GM23248 (cell line): ENCODE measurements at places on chromosomes 3 and 15.

- DNase-seq = no peak
Observed at GRCh38 chr3:127137113-127137512, 55.8 kb upstream of the PRR23E start.

DNA sequence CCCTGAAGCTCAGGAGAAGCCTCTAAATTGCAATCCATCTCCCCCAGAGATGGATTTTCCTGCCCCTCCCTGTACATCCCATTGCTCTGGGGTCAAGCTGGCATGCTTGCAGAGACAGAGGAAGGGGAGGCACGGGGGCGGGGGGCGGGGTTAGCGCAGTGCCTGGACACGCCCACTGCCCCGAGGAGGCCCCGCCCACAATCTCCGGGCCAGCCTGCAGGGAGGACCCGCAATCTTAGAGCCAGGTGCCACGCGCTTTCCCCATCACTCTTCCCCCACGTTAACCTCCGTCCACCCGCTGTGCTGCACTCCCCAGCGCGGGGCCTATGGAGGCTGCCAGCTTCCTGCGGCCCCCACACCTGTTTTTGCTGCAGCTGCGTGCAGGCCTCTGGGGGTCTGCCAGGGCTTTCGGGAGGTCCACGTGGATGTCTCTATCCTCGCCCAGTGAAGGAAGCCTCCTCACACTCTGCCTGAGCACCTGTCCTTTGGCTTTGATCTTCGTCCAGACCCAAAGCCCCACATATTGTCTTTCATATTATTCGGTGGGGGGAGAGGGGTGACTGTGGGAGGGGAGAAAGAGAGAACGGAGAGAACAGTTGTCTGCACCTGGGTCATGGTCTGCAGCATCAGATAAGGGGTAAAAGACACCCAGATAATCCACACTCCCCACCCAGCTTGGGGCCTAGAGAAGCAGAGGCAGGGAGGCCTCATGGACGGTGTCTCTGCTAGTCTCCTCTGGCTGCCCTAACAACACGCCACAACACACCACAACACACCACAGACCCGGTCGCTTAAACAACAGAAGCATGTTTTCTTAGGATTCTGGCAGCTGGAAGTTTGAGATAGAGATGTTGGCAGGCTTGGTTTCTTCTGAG is 118.0 kb upstream of the MEF2A start:
- DNase-seq = no peak

DNA sequence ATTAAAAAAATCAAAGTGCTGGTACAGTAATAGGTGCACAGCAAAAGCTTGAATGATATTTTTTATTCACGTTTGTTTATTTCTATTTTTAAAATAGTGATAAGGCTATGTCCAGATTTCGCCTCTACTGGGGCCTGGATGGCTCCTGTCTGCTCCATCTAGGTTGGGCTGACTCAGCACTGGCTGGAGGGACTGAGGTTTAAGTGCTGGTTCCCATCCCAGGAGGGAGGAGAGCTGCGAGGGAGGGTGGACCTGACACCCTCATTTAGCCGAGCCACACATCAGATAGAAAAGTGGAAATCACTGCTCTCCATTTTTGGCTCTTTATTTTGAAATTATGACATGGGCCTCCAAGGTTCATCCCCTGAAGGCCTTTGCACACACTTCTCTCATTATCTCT is 95.4 kb upstream of the AGBL1 start:
- DNase-seq = no peak

GRCh38 chr15:94700211-94700610 is 468.9 kb downstream of the MCTP2 start:
- DNase-seq = no peak

- no peak for DNase-seq
Observed at GRCh38 chr3:72515281-72515680, 333.0 kb downstream of the SHQ1 start.

- no peak for DNase-seq
Observed at GRCh38 chr3:156587760-156588069, 32.8 kb upstream of the SSR3 start.

GRCh38 chr15:61169904-61170695 is 59.0 kb downstream of the RORA start:
- DNase-seq = no peak

- DNase-seq = no peak
Observed at GRCh38 chr3:149258298-149258697, 36.7 kb upstream of the CP start.

GRCh38 chr3:56989169-56989976 is 71.1 kb upstream of the SPATA12 start:
- DNase-seq = no peak

DNA sequence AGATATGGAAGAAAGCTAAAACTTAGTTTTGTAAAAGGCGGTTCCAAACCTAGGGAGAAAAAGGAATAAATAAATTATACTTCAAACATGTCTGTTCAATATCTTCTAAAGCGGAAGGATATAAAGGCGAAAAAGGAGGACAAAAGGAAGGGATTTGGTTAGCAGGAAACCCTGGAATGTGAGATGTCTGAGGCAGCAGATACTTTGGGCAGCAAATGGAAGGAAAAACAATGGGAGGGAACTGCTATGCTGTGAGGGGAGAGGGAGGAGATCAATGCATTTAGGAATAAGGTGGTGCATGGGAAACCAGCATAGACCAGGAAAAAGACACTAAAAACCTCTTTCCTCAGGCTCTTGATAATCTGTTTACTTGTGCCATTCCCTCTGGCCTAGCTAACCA is 120.8 kb downstream of the DNAH12 start:
- no peak for DNase-seq

DNA sequence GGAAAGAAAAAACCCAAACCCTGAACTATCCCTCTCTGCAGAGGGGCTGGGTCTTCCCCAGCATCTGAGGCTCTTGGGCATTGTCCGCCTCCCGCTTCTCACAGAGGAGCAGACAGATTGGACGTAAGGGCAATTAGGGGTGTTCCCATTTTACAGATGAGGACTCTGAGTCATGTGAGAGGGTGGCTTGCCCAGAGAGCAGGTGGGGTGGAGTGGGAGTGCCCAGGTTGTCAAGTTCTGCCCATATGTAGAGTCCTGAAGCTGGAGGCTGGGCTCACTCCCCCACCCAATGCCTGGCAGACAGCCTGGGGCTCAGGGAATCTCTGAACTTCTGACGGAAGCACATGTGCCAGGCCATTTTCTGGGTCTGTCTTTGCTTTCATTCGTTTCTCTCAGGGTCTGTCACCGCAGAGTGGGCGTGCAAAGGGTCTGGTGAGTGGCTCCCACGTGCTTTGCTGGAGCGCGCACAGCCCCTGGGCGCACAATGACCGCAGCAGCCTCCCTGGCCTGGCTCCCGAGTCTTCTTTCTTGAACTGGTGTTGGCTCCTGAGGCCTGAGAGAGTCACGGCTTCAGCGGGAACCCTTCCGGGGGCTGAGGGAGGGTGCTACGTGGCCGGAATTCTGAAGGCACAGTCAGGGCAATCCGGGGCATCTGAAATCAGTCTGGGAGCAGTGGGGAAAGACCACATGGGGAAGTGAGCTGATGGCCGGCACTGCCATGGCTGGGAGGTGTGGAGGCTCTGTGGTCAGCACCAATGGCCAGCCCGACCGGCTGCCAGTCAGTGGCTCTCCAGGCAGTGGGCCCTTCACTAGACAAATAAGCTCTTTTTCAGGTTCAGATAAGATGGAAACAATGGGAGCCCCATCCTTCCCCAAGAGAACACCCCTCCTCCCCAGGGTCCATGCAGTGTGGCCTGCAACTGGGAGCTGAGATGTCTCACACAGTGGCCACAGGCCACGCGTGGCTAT is 1.1 kb upstream of the TRPM1 start:
- no peak for DNase-seq

DNA sequence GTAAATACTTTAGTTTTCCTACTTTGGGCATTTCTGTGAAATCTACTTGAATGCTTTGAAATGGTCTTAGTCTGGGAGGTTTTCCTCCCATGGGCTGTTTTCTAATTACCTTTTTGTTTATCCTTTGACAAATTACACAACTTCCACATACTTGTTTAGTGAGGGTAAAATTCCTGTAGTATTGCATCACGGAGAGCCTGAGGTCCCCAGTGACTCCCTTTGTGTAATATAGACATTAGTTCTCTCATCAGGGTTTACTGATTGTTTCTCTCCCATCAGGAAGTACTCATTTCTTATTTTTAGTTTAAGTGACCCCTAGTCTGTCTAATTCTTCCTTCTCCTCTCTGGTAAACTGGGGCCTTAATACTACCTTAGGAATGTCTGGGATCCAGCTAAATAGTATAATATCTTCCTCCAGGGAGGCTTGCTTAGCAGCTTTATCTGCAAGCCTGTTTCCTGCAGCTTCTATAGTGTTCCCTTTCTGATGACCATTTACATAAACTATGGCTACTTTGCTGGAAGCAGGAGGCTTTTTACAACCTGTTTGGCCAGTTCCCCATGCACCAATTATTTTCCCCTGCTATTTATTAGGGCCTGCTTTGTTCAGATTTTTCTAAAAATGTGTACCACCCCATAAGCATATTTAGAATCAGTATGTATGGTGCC is 87.2 kb upstream of the XCR1 start:
- peak; percentile 77 for DNase-seq

DNA sequence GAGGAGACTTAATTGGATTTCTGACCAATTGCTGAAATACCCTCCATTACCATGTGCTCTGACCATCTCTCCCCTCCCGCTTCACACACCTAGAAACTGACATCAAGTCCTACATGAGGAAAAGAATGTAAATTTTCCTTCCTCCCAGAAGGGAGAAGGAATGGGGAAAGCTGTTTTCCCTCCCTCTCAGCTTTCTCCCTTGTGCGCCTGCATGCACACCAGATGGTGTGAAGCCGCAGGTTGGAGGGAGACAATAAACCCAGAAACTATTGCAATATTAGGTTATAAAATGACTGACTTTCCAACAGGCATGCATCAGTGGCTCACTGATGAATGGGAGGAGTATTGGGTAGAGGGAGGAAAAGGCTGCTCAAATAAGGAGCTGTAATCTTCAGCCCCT is 50.9 kb downstream of the MB21D2 start:
- no peak for DNase-seq

GRCh38 chr3:170572665-170573253 is 13.1 kb downstream of the SLC7A14 start:
- DNase-seq = peak; percentile 89

DNA sequence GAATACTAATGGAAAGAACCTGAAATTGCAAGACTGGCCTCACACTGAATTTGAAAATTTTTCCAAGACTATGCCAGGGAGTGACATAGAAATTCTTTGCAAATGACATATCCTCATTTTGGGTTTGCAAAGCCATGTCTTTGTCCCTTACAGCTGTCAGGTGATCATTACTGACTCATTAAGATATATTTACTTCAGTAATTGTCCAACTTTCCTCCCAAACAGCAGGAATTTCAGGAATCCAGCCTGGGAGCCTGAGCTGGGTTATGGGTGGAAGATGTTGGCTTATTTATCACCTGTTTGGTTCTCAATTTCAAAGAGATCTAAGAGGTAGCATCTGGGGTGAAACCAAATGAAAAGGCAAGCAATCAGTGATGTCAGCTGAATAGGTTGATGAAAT is 111.6 kb upstream of the ACP3 start:
- DNase-seq = peak; percentile 33

DNA sequence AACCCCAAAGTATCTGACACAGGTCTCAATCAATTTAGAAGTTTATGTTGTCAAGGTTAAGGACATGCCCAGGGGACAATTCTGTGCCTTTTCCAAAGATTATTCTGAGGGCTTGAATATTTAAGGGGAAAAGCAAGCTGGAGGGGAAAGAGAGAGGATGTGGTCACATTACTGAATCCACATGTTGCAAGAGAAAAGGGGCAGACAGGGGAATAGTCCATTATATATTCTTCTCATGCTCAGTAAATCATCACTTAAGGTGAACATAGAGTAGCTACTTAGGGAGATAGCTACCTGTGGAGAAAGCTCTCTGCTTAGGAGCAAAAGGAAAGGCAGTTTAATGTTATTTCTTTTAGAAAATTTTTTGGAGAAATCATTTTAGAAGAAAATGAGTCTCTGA is 751.6 kb downstream of the SI start:
- DNase-seq = no peak

DNA sequence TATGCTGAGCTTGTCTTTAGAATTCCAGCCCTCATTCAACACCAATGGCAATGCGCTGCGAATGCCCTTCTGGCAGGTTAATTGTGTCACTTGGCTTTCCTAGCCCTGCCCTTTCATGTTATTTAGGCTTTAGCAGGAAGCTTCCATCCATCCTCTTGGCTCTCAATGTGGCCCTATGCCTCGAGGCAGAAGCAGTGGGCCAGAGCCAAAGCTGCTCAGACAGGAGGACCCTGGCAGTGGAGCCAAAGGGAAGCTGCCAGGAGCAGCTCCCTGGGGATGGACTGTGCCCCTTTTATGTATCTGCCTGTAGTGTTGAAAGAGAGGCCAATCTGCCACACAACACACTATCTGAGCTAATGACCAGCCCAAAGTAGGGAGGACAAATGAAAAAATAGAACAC is 376.4 kb downstream of the CTNNB1 start:
- no peak for DNase-seq

GRCh38 chr3:81684751-81685395 is 76.6 kb downstream of the GBE1 start:
- peak; percentile 47 for DNase-seq

- DNase-seq = peak; percentile 38
Observed at GRCh38 chr3:10228248-10228950, 19.9 kb upstream of the TATDN2 start.

- DNase-seq = no peak
Observed at GRCh38 chr15:33145447-33145846, 49.1 kb downstream of the FMN1 start.

DNA sequence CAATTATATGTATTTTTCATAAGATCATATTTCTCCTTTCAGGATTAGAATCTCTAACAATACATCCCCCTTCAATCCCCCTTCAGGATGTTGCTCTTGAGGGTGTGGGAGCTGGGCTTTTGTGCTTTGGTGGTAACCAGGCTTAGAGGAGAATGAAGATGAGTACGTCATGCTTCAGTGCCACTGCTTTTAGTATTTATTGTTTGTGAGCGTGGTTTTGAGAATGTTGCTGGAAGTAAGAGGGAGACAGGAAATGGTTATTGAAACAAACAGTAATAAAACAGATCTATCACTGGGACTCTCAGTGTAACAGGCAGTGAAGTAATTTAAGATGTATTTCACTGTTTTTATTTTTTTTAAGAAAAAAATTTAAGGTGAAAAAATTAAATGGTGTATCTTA is 35.3 kb downstream of the GBE1 start:
- DNase-seq = peak; percentile 65

GRCh38 chr15:35998663-35999602 is 453.0 kb upstream of the DPH6 start:
- no peak for DNase-seq

DNA sequence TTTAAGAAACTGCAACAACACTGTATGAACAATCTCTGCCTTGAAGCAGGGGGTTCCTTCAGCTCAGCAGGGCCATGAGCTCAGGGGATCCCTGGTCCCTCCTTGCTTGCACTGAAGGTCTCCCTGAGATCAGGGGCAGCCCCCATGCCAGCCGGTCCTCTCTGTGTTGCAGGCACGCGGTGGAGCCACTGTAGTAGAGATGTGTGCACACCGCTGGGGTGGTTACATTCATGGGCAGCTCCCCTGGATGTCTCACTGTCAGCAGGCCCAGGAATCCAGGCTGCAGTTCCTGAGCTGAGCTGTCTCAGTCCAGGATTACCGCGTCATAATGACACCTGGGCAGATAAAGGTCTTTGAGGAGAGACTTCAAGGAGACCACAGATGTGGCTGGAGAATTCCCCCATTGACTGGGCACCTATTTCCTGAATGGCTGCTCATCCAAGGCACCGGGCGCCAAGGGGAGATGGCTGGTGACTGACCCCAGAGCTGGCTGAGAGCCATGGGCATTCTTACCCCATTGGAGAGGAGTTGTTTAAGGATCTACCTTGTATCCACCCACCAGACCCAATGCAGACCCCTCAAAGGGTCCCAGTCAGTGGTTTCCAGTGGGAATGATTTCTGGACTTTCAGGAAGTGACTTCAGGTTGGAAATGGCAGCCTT is 10.4 kb upstream of the KLF13 start:
- DNase-seq = no peak
